ENCODE measurements at places on chromosomes 5 and 9.
A peak's percentile ranks its signal among the peaks of the same experiment; 100 is the strongest.

- DNase-seq, result no peak
Measured at GRCh38 chr9:32426278-32426939, 42.0 kb downstream of the ACO1 start.

GRCh38 chr9:137478962-137479861 lies 20.1 kb upstream of the NSMF start:
- DNase-seq, result no peak

DNA sequence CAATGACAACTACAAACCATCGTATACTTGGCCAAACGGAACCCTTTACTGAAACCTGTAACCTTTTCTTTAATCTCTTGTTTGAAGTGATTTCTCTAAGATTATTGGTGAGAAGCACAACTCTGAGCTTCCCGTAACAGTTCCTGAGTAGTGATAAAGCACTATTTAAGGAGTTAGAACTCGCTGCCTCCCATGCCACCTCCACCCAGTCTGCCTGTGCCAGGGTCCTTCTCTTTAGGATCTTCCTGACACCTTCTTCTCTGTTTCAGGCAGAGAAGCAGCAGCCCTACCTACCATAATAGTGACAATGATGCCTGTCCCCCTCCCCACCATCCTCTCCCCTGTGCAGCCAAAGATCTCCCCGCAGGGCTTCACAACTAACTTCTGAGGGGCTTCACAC lies 330.6 kb downstream of the ZSWIM6 start:
- DNase-seq, result no peak

GRCh38 chr9:16352251-16352650 lies 518.2 kb downstream of the BNC2 start:
- DNase-seq, result no peak

GRCh38 chr5:67206461-67206860 lies 9.9 kb upstream of the CD180 start:
- DNase-seq, result no peak

DNA sequence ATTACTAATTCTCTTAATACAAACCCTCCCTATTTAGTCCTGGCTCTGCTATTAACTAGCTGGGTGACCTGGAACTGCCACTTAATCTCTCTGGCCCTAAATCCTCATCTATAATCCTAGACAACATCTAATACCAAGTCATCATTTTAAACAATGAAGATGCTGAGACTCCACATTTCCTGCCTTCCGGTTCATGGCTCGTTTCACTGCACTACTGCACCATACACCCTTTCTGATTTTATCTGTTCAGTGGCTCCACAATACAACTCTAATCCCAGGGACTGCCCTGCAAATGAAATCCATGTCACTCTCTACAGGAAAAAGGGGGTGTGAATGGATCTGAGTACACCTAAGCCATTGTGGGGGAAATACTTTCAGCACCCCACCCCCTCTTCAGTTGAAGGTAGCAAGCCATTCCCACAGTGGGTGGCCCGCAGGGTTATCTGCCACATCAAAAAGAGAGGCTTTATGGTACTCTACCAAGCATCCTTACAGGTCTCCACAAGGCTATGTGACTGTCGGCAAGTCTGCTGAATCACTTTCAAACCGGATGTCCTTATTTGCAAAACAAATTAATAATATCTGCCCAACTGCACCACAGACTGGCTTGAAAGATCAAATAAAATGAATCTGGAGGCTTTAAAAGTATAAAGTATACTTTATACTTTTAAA lies 89.5 kb downstream of the EPB41L4A start:
- no peak for DNase-seq

GRCh38 chr5:159263569-159263905 lies 447 bp downstream of the UBLCP1 start:
- DNase-seq, result no peak

- no peak for DNase-seq
Measured at GRCh38 chr5:71695595-71695994, 23.5 kb upstream of the CARTPT start.

GRCh38 chr5:107204413-107204812 lies 466.3 kb downstream of the EFNA5 start:
- no peak for DNase-seq

- DNase-seq, result no peak
Measured at GRCh38 chr5:79992891-79993657, 2.0 kb upstream of the MTX3 start.

GRCh38 chr5:149489605-149490037 lies 61.6 kb downstream of the CSNK1A1 start:
- no peak for DNase-seq

- no peak for DNase-seq
Measured at GRCh38 chr5:177432839-177433657, 6.6 kb downstream of the GRK6 start.

DNA sequence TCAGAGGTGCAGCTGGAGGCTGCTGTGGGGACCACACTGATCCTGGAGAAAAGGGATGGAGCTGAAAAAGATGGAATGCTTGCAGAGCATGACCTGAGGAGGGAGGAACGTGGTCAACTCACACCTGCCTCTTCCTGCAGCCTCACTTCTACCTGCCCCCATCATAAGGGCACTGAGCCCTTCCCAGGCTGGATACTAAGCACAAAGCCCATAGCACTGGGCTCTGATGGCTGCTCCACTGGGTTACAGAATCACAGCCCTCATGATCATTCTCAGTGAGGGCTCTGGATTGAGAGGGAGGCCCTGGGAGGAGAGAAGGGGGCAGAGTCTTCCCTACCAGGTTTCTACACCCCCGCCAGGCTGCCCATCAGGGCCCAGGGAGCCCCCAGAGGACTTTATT lies 5.9 kb upstream of the SLC6A7 start:
- no peak for DNase-seq

DNA sequence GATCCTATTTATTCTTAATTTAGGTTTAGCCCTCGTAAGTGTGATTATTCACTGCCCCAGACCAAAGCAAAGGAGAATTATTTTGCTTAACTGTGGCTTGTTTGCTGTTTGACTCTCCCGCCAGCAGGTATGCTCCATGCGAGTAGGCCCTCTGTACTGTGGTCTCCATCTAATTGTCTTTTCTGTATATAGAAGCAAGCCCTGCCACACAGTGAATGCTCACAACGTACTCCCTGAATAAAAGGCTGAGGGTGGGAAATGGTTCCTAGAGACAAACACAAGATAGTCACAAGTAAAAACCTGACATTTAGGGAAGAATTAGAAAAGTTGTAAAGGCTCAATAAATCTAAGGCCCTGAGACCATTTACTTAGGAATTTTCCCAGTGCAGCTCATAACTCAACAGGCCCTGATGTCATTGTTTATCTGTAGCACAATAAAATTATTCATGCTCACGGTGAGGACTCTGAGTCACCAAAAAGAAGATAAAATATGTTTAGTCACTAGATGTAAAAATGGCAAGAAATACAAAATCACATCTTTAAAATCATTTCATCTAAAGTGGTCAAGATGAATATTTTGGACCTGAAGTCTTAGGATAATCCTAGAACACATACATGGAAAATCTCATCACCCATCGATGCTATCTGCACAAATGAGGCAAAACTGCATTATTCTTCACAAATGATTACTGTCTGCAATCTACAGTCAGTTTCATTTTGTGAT lies 473.2 kb downstream of the ENC1 start:
- DNase-seq, result peak; percentile 61

DNA sequence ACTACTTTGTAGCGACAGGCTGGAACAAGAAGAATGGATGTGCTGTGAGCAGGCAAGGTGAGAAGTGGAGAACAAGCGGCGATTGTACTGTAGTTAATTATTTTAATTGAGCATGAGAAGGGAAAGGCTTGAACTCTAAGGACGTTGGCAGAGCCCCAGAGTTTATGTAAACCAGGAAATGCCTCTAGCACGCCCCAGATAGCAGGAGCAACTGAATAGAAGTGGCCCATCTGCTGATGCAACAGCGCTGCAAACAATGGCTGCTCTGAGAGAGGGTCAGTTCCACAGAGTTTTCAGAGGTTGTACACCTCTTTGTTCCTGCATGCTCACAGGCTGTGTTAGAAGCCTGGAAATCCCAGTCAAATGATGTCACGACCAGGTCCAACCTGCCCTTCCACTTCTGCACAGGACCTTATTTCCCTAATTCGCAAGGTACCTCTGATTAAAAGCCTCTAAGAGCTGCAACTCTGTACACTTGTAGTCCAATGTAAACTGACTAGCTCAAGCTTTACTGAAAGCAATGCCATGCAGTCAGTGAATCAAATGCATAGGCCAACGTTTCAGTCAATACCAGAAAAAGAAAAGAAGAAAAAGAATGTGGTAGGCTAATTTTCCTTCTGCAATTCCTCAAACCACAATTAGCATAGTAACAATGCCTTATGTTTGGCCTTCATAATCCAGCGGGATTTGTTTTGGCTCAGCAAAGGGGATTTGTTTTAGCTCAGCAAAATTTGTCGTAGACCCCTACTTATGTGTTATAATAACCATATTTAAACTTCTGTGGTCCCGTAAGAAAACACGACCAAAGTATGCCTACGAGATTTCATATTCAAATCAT lies 119.6 kb upstream of the RETREG1 start:
- DNase-seq, result peak; percentile 73

GRCh38 chr5:143801252-143801939 lies 10.6 kb upstream of the HMHB1 start:
- DNase-seq, result no peak

DNA sequence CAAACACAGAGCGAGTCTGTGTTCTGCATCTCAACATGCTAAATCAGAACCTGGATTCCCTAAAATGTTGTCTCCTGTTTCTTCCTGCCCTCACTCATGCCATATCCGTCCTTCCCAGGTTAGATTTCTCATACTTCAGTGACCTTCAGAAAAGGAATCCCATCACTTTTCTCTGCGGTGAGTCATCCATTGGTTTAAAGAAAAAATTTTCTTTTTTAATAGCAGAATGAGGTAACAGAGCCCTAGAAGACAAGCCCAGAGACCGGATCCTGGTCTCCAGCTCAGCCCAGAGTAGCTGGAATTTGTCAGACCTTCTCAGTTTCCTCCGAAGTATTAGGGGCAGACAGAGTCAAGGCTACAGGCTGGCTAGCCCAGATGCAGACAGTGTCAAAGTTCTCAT lies 143.2 kb upstream of the DMRT1 start:
- no peak for DNase-seq

DNA sequence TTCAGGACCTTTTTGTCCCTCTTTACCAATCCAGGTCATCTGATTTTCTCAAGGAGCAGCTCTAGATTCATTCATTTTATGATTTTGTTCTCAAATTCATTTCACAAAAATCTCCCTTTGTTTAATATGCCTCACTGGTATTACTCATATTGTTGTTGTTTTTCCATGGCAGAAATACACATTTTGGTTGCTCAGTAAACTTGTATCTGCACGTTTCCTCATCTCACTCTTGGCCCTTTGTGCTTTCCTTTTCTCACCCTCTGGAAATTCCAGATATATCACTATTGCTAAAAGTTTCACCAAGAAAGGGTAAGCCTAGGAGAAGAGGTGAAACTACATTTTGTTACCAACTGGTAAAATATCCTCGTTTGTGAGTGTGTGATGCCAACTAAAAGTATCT lies 14.8 kb downstream of the ASPN start:
- DNase-seq, result no peak

- no peak for DNase-seq
Measured at GRCh38 chr9:128280084-128280622, 4.1 kb downstream of the SWI5 start.

GRCh38 chr9:87884578-87885459 lies 2.1 kb downstream of the SPATA31E1 start:
- no peak for DNase-seq

DNA sequence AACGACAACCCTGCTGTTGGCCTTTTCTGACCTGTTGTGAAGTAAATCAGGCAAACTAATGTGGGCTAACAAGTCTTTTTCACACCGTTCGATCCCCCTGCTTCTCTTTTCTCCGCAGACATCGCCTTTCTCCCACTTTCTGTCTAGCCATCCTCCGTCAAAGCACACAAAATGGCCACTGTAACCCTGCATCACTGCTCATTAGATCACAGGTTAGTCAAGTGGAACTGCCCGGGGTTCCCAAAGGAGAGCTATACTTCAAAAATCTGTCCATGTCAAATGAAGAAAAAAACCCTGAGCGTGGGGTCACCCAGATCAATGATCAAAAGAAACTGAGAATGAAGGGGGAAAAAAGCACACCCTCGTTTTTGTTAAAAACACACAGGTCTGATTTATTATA lies 212.1 kb downstream of the ARL15 start:
- no peak for DNase-seq

DNA sequence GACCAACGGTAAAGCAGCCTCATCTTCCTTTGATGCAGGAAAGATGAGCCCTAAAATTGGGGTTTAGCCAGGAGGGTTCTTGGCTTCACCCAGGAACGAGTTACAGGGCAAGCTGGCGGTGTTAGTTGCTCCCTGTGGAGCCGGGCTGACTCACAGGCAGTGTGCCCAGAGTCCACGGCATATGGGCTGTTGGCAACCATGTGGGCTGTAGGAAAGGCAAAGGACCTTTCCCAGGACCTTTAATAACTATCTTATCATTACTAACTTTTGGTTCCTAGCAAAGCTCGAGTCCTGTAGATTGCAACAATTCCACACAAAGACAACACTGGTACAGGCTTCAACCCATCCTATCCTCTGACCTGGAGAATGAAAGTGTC lies 29.8 kb upstream of the CLPTM1L start:
- DNase-seq, result peak; percentile 37

DNA sequence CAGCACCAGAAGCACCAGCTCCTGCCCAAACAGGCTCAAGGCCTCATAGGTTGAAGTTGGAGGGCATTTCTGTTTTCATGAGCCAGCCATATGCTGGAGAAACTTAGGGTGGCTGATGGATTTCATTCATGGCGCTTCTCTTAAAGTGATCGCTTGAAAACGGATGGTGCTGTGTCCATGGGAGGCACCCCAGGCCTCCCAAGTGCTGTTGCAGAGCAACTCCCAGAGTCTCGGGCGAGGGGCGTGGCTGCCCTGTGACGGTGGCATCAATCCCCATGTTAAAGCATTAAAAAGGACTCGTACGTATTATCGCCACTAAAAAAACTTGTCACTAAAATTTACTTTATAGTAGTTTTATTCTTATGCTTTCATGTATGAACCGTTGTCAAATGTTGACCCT lies 128.3 kb downstream of the MRPL36 start:
- no peak for DNase-seq

DNA sequence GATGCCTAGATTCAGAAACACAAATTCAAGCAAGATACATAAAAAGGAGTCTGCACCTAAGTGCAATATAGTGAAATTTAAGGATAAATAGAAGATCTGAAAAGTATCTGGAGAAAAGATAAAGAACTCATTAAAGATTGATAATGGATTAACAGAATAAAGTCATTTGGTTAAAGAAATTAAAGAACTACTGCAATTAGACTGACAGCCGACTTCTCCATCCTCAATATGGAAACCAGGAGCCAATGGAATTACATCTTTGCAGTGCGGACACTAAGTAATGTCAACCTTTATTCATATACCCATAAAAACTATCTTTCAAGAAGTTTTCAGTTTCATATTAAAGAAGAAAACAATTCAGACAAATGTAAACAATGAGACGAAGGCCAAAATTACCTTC lies 81.0 kb downstream of the MRPL36 start:
- no peak for DNase-seq

GRCh38 chr9:134525841-134526583 lies 115.6 kb upstream of the COL5A1 start:
- DNase-seq, result no peak

- no peak for DNase-seq
Measured at GRCh38 chr5:79495311-79495710, 18.6 kb downstream of the HOMER1 start.
